ENCODE measurements at places on chromosomes 4 and X. TPM values are rescaled to one million over a fixed set of nuclear protein-coding genes. Genes with fewer than 3 reads are reported as not detected.

WWC2 gene
- total RNA-seq = 26.8 TPM

CCDC160 gene
- 0.25 TPM for total RNA-seq

MAGEE1 gene
- 1.6 TPM for total RNA-seq

F8 gene
- total RNA-seq = 2.1 TPM

CSN1S1 gene
- total RNA-seq = not detected

NFXL1 gene
- 11.4 TPM for total RNA-seq

DACH2 gene
- not detected for total RNA-seq

SPANXC gene
- not detected for total RNA-seq

SH3RF1 gene
- 31.9 TPM for total RNA-seq

CT45A1 gene
- not detected for total RNA-seq

FOXP3 gene
- not detected for total RNA-seq

TREX2 gene
- 1.9 TPM for total RNA-seq

ETDB gene
- not detected for total RNA-seq

SRPX gene
- total RNA-seq = 154 TPM

All from uterine smooth muscle cell (primary cell).